ENCODE measurements at places on chromosomes 6 and 20.

DNA sequence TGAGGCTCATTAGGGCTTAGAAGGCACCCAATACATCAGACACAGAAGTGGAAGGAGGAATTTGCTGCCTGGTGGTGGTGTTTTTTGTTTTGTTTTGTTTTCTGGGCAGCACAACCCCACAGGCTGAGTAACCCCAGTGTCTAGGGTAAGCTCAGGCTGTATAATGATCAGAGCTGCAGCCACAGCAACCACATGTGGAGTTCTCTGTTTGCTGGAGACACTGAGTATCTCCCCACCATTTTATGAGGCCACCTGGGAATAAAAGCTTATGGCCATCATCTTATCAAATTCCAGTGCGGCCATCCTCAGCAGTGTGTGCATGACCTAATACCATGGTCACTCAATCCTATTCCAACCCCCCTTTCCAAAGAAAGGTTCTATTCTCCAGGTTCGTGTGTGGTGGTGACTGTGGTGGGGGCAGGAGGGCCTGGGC lies 3.4 kb upstream of the DLL1 start:
- DNase-seq = no peak

GRCh38 chr6:81340946-81341345 lies 411.5 kb downstream of the TENT5A start:
- DNase-seq = no peak

DNA sequence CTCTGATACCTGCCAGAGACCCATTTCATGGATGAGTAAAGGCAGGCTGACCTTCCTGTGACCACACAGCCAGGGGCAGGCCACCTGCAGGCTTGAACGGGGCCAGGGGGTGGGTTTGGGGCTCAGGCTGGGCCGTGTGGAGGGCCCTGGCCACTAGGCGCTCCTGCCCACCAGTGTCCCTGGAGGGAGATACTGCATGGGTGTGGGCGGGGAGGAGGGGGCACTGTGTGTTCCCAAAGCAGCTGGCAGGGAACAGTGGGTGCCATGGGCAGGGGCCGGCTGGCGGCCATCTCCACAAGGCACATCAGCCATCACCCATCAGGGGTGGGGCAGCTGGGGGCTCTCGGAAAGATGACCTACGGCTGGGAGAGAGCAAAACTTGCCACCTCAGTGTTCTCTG lies 15.4 kb downstream of the SRC start:
- DNase-seq = no peak

DNA sequence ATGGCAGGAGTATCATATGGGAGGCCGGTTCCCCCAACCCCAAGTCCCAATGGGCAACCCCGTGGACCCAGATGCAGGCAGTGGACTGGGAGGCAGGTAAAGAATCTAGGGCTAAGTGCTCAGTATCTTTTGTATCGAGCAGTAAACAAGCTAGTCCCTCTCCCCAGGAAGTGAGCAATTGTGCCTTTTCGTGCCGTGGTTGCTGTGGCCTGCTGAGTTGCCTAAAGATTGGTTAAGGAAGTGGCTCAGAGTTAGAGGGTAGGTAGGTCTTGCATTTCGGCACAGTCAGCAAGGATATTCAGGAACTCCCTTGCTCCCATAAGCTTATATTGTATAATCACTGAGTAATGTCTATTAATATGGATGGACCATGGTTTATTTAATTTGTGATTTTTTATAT lies 1.3 kb upstream of the DNAH8 start:
- DNase-seq = peak; percentile 23

DNA sequence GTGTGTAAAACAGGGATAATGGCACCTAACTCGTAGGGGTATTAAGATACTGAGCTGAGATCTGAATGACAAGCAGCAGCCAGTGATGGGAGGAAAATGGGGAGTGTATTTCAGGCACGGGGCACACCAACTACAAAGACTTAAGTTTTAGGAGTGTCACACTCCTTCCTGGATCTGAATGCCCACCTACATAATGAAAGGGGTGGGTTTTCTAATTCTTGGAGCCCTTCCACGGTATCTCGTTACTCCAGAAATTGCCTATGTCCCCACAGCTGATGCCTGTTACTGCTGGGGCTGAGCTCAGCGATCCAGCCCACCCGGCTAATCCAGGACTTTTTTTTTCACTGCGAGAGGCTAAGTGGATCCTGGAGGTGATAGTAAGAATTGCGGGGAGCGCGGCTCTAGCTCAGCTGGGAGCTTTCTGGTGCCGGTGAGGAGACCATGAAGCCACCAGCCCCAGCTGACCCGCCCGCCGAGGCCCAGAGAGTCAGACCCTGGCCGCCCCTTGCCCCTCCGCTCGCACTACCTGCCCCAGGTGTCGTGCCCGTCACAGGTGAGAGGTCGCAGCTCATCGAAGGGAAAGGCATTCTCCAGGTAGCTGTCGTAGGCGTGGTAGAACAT lies 727 bp downstream of the EDEM2 start:
- no peak for DNase-seq

DNA sequence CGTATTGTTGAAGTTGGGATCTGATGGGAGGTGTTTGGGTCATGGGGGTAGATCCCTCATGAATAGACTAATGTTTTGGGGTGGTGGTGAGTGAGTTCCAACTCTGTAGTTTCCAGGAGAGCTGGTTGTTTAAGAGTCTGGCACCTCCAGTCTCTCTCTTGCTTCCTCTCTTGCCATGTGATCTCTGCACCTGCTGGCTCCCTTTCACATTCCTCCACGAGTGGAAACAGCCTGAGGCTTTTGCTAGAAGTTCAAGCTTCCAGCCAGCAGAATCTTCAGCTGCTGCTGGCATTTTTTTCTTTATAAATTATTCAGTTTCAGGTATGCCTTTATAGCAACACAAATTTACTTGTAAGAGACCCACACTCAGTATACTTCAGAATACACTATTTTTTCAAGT lies 1021.6 kb downstream of the EYS start:
- DNase-seq = no peak

DNA sequence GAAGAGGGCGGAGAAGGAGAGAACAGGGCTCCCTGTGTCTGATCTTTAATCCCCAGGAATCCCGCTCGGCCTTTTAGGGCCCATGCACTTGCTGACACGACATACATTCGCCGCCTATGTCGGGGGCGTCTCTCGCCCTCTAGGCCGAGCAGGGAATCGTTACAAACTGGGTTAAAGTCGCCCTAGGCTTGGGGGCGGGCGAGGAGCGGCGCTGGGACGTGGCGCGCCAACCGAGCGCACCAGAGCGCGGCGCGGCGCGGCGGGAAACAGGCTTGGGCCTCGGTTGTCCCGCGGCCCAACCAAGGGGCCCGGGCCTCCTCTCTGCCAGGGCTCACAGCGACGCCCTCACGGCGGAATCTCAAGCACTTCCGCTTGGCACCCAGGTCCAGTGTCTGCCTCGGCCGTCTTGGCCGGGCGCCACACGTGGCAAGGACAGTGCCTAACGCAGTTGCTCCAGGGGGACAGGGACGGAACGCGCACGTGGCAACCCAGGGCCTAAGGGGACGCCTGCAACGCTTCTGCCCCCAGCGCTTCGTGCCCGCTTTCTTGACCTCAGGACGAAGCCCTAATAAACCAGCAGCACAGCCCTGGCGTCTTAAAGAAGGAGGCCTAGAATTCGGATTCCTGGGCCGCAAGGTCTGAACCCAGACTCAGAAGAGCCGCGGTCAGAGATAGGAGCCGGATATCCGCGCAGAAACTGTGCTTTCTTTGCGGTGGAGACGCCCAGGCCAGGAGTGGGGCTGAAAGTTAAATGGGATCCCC lies 71.5 kb downstream of the NCR2 start:
- DNase-seq = no peak

DNA sequence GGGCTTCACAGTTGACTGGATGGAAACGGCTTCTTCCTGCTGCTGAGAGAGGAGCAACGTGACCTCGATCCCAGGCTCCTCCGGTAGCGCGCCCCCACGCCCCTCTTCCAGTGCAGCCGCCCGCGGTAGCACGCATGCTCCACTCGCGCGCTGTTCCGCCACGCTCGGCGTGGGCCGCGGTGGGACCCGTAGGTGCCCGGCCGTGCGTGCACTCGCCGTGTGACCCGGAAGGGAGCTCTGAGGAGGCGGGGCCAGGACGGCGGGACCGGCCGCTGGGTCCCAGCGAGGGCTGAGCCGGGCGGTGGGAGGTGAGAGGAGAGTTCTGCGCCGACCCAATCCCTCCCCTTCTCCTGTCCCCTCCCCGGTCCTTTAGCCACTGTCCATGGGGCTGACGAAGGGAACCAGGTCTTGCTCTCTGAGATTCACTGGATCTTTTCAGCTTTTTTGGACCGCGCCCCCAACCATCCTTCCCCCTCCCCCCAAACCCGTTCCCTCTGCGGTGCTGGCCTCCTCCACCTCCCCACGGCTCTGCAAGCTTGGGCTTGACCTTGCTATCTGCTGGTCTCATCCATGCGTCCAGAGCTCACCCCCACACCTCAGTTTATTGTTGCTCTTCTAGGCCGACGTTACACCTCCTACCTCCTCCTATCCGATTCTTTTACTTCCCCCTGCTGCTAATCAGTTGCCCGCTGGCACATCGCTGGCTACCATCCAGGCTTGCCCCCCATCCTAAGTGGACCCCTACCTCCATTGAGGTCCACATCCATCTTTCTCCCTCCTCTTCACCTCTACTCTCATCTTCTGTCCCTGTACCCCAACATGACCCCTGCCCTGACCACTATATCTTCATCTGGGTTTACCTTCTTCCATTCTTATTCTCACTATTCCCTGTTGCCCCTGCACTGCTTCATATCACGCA lies at the start of gene CUL9:
CUL9 (plus strand) TSS at position 255 of the 919 bp plus-strand sequence. CDS start 2,115 bp downstream, outside the sequence.
- DNase-seq = peak; percentile 57

DNA sequence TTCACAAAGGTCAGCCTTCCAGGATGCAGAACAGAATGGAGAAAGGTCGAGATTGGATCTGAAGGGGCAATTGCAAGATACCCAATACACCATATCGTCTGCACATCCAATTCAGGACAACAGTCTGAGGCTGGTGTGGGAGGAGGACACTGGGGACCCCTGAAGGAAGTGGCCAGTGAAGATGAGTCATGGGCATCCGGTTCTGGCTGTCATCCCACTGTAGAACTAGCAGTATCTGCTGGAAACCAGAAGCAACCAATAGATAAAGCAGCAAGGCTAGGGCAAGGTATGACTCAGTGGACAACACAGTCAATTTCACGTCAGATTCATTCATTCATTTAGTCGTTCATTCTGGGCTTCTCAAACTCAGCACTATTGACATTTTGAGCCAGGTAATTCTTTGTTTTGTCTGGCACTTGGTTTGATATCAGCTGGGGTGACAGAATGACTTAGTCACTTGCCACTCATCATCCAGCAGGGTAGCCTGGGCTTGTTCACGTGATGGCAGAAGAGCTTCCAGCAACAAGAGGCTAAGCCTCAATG lies 30.3 kb upstream of the SHLD1 start:
- DNase-seq = no peak

- no peak for DNase-seq
Observed at GRCh38 chr6:141077355-141078333, 1055.1 kb upstream of the GJE1 start.
